ENCODE measurements at places on chromosomes 1 and 21. TPM values are rescaled to one million over a fixed set of nuclear protein-coding genes. Genes with fewer than 3 reads are reported as not detected.
A peak's percentile ranks its signal among the peaks of the same experiment; 100 is the strongest.

The S100A6 gene
- 432 TPM for total RNA-seq

The GBP7 gene
- total RNA-seq, result not detected

The C1QC gene
- 171 TPM for total RNA-seq

The OR14K1 gene
- not detected for total RNA-seq

The HSD3B2 gene
- total RNA-seq, result not detected

The KLF17 gene
- total RNA-seq, result 2.0 TPM

The ZNF687 gene
- 22.5 TPM for total RNA-seq

- no peak overlapping the region for H3K27ac ChIP-seq
- DNase-seq, result no peak
- H3K4me1 ChIP-seq, result no peaks in the 10 kb centered on the region
- H3K27me3 ChIP-seq, result no peaks in the 10 kb centered on the region
- H3K4me3 ChIP-seq, result no peak overlapping the region
Observed at GRCh38 chr1:82515650-82516049, 714.9 kb downstream of the ADGRL2 start.

DNA sequence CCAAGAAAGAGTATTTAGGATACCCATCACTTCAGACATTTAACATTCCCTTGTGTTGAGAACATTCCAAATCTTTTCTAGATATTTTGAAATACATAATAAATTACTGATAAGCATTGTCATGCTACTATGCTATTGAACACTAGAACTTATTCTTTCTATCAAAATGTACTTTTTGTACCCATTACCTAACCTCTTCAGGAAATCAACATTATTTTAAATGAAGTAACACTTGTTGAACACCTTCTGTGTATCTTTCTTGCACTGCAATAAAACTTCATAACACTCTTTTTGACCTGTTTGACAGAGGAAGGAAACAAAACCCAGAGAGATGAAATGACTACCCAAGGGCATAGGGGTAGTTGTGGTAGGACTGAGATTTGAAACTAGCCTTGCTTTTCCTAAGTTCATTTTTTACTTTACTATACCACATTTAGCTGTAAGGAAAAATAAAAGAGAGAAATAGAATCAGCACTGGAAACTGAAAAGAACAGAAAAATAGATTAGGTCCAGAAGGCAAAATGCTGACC, 99.4 kb downstream of the UCHL5 start:
- no peaks in the 10 kb centered on the region for H3K4me1 ChIP-seq
- H3K4me3 ChIP-seq, result no peak overlapping the region
- H3K27ac ChIP-seq, result no peak overlapping the region
- H3K36me3 ChIP-seq, result no peaks in the 10 kb centered on the region
- DNase-seq, result no peak
- H3K27me3 ChIP-seq, result no peaks in the 10 kb centered on the region

DNA sequence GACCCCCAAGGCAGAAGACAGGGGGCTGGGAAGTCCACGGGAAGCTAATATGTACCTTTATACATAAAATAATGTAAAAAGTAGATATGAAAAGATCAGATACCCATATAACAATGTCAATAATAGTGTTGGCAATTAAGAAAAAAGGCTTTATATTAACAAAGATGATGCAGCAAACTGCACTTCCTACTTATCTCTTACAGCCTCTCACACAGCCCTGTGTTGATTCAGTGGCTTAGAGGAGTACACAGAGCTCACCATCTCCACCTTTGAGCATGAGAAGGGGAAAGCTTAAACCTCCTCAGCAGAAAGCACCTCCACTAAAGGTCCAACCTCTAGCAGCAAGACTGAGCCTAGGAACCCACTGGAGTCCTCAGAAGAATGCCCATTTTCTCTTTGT, 7.2 kb upstream of the VSIG8 start:
- peaks cover 19% of the 10 kb centered on the region for H3K4me1 ChIP-seq
- no peak overlapping the region for H3K27ac ChIP-seq
- H3K27me3 ChIP-seq, result no peaks in the 10 kb centered on the region
- no peak overlapping the region for H3K4me3 ChIP-seq

- H3K36me3 ChIP-seq, result no peaks in the 10 kb centered on the region
- no peak overlapping the region for H3K4me3 ChIP-seq
- no peaks in the 10 kb centered on the region for H3K27me3 ChIP-seq
Observed at GRCh38 chr1:150780510-150780909, 14.9 kb upstream of the CTSS start.

GRCh38 chr1:164363980-164364379, 195.0 kb upstream of the PBX1 start:
- no peaks in the 10 kb centered on the region for H3K36me3 ChIP-seq
- H3K4me3 ChIP-seq, result no peak overlapping the region
- no peak for DNase-seq
- no peaks in the 10 kb centered on the region for H3K27me3 ChIP-seq
- H3K27ac ChIP-seq, result no peak overlapping the region

- H3K4me3 ChIP-seq, result no peak overlapping the region
- H3K27me3 ChIP-seq, result peaks cover 3% of the 10 kb centered on the region
- H3K27ac ChIP-seq, result no peak overlapping the region
- no peaks in the 10 kb centered on the region for H3K4me1 ChIP-seq
- no peaks in the 10 kb centered on the region for H3K36me3 ChIP-seq
Observed at GRCh38 chr21:31892686-31893085, 19.9 kb downstream of the HUNK start.

DNA sequence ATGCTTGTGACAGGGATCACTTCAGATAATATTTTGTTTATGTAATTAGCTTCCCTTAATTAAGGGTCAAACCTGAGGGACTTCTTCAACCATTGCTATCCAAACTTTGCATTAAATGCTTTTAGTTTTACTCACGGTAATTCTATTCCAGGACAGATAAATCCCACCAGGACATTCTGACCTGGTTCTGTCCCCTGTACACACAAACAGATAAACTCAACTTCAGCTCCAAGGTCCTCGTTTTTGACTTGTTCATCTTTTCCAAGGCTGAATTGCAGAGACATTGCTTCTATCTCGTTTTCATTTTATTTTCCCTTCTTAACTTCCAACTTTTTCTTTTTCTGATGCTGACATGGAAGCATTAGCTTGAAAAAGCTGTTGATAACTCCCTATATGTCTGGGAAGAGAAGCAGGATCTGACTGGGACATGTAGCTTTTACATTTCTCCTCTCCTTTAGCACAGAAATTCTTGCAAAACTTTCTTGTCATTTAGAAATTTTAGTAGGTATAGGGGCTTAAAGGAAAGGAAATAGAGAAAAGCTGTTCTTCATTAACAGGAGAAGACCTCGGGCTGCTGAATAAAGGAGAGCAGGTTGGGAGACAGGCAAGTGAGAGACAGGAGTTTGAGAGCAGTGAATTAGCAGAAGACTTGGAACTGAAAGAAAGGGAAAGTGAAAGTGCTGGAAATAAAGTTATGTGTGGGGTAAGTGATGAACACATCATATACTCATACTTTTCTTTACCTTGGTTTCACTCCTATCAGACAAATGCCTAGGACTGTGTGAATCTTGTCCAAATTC, 231.7 kb upstream of the B3GALT2 start:
- DNase-seq, result no peak
- H3K4me1 ChIP-seq, result peaks cover 13% of the 10 kb centered on the region
- H3K4me3 ChIP-seq, result peak overlapping the region; percentile 31
- no peaks in the 10 kb centered on the region for H3K36me3 ChIP-seq

DNA sequence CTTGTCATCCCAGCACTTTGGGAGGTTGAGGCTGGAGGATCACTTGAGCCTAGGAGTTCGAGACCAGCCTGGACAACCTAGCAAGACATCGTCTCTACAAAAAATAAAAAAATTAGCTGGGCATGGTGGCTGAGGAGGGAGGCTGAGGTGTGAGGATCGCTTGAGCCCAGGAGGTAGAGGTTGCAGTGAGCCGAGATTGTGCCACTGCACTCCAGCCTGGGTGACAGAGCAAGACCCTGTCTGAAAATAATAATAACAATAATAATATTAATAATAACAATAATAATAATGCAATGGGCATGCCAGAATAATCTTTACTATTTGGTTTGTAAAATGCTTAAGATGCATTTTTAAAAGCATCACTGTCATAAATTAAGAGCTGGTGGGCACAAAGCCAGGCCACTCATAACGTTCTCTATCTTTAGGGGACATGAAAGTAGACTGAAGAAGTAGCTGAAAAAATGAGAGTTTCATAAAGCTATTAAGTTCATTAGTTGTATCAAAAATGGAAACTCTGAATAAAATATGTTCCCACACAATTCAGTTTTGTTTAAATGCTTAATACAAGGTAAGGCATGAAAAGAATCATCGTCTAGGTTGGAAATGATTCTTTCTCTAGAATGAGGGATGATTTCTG, 51.6 kb upstream of the ITPKB start:
- no peaks in the 10 kb centered on the region for H3K36me3 ChIP-seq
- H3K27ac ChIP-seq, result no peak overlapping the region
- no peaks in the 10 kb centered on the region for H3K27me3 ChIP-seq
- H3K4me3 ChIP-seq, result no peak overlapping the region
- DNase-seq, result no peak
- H3K4me1 ChIP-seq, result peaks cover 29% of the 10 kb centered on the region

GRCh38 chr1:197660389-197660788, 114.9 kb downstream of the DENND1B start:
- no peak for DNase-seq
- no peak overlapping the region for H3K4me3 ChIP-seq
- no peaks in the 10 kb centered on the region for H3K27me3 ChIP-seq
- H3K4me1 ChIP-seq, result peaks cover 10% of the 10 kb centered on the region

DNA sequence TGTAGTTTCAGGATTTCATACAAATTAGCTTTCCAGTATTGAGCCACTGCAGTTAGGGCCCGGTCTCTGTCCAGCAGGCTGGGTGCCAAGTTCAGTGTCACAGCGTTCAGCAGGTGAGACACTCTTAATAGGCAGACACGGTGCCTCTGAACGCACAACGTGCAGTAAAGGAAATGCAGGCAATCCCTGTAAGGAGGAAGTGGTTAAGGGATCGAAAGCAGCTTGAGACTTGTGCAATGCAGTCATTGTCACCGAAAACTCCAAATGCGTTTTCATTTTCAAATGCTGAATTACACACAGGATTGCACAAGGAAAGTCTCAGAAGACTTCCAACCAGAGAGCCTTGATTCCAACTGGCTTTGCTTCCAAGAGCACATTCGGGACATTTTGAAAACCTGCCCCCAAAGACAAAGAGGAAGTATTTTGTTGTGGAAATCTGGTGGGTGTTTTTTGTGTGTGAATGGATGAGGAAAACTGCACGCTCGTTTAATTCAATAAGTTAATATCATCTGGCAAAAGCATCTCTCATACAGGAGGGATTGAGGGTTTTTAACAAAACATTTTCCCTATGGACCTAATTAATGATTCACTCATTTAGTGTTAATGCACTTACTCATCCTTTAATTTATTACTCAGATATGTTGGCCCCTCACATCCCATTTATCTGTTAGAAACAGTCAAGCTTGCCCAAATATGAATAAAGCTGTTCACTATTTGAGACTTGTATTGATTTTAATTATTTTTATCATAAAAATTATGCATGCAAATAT, 61.6 kb downstream of the PTGS2 start:
- peak overlapping the region; percentile 25 for H3K27ac ChIP-seq
- no peaks in the 10 kb centered on the region for H3K36me3 ChIP-seq
- H3K4me1 ChIP-seq, result no peaks in the 10 kb centered on the region
- H3K4me3 ChIP-seq, result peak overlapping the region; percentile 28

GRCh38 chr1:25145775-25146393, 86.4 kb downstream of the SYF2 start:
- DNase-seq, result peak; percentile 78
- H3K36me3 ChIP-seq, result no peaks in the 10 kb centered on the region
- no peak overlapping the region for H3K27ac ChIP-seq
- no peaks in the 10 kb centered on the region for H3K4me1 ChIP-seq
- H3K4me3 ChIP-seq, result no peak overlapping the region
